ENCODE measurements at places on chromosomes 3 and 15.

- DNase-seq, result no peak
Observed at GRCh38 chr3:166606988-166607387, 769.8 kb upstream of the BCHE start.

- no peak for DNase-seq
Observed at GRCh38 chr3:182913889-182914288, 66.4 kb downstream of the DCUN1D1 start.

DNA sequence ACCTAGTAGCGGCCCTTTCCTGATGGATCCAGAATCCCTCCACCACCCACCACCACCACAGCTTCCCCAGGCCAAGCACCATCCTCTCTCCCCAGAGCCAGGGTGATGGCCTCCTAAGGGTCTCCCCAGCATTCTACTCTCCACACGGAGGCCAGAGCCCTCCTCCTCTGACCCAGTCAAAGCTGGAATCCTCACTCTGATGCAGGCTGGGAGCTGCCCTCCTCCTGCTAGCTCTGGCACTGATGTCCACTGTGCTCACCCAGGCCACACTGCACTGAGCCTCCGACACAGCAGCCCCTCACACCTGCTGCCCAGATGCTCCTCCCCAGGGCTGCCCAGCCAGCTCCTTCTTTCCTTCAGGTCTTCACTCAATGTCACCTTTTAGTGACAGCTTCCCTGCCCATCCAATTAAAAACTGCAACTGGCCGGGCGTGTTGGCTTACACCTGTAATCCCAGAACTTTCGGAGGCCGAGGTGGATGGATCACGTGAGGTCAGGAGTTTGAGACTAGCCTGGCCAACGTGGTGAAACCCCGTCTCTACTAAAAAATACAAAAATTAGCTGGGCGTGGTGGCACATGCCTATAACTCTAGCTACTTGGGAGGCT is 21.0 kb downstream of the XXYLT1 start:
- DNase-seq, result no peak

DNA sequence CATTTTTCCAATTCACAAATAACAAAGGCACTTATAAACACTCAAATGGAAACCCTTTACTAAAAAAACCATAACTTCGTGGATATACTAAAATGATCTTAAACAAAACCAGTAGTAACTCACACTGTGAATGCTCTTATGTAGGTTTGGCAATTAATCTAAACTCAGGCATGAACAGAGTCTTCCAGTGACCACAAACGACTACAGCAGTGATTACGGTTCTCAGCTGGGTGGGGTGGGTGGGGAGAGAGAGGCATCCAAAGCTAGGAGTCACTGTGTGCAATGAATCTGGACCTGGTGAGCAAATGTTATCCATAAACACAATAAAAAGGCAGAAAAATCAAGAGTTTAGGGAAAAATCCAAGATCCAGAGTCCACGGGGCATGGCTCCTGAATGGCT is 21.3 kb downstream of the SLC12A8 start:
- DNase-seq, result no peak

GRCh38 chr15:88284318-88284998 is 27.9 kb upstream of the NTRK3 start:
- DNase-seq, result no peak

DNA sequence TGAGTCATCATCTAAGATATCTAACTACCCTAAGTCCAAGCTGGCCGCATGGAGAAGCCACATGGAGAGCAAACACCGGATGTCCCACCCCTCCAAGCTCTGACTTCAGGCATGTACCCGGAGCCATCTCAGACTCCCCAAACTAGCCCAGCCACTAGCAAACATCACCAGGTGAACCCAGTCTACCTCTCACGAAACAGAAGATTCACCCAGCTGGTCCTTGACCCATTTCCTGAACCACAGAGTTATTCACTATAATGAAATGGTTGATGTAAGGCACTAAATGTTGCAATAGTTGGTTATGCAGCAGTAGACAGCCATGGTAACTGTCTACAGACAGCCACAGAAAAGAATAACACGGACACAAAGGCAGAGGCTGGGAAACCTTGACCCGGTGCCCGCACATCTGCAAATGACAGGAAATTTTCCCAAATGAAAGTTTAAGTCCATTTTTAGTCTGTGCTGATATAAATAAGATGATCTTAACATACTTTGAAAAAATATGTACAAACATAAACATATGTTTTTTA is 265.5 kb upstream of the ATP10A start:
- DNase-seq, result no peak

DNA sequence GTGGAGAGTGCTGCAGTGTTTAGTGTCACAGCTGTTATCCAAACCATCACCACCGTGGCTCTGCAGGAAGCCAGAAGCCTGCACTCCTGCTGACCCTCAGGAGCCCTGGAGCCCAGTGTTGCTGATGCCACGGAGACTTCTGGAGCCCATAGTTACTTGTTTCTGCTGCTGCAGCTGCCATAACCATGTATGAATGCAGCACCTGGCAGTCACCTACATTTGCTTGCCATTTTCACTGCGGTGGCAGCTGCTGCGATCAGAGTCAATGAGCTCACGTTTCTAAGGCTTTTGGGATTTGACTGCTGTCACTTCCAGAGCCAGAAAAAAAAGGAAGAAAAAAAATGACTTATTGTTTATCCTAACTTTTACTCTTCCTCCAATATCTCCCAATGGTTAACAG is 299.2 kb upstream of the THRB start:
- DNase-seq, result no peak

DNA sequence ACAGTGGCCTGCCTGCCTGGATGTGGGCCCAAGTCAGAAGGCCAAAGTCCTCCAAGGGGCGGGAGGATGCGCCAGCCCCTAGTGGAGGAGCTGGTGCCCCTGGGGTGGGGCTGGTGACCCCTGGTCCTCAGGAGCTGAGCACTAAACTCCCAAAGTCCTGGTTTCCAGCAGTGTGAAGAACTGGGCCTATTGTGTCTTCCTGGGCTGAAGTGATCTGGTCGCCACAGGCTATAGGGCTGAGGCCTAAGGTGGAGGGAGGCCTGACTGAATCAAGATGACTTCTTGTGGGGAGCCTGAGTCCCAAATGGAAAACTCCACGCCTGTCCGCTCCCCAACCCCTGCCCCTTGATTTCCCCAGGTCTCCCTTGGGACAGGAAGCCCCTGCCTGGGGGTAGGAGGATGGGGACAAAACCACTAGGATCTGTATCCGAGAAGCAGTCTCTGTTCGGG is 753 bp upstream of the FES start:
- no peak for DNase-seq

DNA sequence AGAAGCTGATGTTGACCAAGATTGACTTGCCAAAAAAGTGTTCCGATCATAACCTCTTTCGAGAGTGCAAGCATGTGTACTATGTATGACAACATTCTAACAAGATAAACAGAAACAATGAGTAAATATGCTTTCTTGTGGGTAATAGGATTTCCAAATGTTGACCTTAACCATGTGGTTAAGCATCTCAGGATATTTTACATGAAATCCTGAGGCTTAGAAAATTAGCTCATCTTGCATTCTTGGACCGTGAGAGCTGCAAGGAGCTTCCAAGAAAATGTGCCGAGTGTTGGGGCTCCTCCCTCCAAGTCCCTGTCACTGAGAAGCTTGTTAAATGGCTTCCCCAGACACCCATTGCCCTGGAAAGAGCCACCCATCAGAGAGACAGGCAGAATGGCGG is 50.1 kb downstream of the C3orf20 start:
- DNase-seq, result no peak

DNA sequence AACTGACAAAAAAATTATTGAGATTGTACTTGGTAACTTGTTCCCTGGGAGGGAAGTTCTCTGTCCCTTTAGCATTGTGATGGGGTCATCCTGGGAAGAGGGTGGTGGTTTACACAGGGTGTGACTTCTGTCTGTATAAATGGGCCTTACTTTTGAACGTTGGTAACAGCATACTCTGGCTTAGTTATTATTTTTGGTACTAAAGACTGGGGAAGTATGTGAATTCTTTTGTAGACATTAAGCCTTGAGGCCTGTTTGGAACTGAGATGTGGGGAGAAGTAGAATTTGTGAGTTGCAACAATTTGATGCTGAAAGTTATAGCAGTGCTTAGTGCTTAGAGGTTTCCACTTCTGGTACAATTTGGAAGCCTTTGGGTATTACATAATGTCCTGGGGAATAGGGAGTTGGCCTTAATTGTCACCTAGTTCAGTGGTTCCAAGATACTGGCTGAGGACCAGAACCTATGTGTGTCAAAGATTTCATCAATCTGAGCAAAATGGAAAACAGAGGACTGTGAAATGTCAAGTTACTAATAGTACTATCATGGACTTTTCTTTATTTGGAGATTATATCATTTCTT is 15.9 kb downstream of the TLNRD1 start:
- no peak for DNase-seq

- no peak for DNase-seq
Observed at GRCh38 chr3:119643528-119643927, 16.9 kb downstream of the POPDC2 start.

DNA sequence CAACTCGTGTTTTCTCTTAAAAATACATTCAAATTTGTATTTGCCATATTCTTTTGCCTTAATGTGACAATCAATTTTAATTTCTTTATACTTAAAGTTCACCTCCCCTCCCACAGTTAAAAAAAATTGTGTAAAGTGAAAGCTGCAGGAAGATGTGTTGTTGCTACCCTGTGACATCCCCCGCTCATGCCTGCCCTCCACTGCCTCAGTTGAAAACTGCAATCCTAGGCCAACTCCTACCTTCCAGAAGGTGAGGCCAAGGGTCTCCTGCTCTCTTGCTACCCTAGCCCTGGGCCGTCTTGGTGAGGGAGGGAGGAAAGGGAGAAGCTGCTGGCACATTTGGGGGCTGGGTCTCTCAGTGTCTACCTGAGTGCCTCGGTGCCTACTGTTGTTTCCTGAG is 57.0 kb upstream of the CMTM7 start:
- DNase-seq, result no peak

GRCh38 chr3:22495791-22496190 is 707.3 kb upstream of the UBE2E2 start:
- no peak for DNase-seq

DNA sequence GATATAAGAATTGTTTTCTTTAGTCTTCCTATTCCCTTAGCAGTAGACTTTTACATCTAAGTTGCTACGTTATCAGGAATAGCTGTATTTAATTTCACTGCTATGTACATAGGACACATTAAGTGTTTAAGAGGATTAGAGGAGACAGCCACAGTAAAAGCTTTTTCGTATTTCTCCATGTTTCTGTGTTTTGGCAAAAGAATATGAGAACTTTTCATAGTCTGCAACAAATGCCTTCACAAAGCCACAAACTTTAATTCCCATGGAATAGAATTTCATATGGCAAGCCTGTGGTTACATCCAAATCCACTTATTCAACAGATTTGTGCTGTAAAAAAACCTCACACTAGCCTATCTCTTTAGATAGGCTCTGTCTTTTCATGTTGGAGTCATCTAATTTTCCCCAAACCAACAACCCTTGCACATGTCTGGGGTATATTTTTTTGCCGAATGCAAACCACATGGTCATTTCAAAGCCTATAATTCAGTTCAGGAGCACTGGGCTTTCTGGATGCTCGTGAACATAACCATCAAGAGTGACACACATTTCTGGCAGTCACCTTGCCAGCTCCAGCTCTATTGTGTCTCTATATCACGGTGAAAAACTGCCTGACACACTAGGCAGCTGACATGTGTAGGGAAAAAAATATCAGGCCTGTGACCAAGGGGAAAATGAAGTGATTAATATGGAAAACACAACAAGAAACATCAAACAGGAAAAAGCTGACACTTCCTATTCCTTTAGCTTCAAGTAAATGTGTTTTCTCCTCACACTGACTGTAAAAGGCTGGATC is 19.2 kb downstream of the PLD1 start:
- no peak for DNase-seq

DNA sequence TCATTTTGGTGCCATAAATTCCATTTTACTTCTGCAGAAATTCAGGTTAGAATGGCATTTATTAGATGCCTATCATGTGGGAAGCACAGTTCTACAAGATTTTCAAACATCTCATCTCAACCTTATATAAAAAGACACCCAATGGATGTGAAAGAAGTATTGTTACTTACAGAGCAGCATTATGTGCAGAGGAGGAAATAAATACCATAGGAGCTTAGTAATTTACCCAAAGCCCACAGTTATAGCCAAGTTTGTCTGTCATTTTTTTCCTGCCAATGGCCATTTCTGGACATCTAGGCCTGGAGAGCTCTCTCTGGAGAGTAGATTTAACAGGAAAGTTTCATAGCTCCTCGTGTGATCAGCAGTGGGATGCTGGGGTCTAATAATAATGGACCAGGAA is 659.4 kb upstream of the NAALADL2 start:
- no peak for DNase-seq

DNA sequence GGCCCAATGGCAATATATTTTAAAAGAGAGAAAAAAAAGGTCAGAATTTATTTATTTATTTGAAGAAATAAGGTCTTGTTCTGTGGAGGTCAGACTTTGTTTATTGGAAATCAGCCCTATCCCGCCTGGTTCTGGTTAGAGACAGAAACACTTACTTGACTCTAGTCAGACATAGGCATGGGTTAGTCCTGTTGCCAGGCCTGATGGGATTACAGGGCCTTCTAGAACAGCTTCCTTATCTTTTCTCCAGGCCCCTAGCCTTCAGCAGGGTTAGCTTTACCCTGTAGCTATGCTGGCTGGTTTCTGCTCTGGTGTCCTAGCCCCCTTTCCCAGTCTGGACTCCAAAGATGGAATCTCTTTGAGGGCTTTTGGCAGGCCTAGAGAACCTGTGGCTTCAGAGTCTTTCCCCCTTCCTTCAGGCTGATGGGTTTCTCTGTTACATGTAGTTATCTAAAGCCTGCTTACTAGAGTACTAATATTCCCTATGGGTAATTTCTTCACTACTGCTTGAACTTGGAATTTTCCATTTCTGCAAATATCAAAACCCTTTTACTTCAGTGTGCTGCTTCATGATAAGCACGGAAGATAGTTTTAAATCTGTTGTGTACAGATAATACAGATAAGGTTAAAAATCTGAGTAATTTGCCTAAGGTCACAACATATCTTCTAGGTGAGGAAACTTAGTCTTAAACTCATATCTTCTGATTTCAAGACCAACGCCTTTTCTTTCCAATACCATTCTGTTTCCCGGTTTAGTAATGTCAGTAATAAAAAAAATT is 10.6 kb downstream of the IREB2 start:
- DNase-seq, result no peak

DNA sequence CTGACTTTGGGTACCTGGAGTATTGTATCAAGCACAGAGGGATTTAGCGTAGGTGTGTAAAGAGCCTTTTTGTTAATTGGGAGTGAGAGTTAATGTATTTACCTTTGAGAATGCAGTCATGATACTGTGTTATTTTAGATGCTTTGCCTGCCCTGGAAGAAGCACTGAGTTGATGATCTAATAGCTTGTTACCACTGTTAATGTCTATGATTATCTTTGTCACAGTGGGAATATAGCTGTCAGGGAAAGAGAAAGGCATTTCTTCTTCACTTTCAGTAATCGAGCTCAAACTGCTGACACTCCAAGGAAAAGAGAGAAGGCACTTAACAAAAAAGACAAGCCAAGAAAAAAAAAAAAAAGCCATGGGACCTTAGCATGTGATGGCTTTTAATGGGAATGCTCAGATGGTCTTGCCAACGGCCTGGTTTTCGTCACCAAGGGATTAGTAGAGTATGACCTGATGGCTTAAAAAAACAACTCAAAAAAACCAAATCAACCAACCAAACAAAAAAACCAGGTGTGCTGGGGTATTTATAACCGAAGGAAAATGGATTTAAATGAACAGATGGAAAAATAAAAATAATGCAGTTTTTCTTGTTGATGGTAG is 387.4 kb downstream of the PTPRG start:
- DNase-seq, result no peak

Data from hippocampal formation (tissue), 2 donors.